G401 (cell line): ENCODE measurements at places on chromosomes 7 and 10. TPM values are rescaled to one million over a fixed set of nuclear protein-coding genes. Genes with fewer than 3 reads are reported as not detected.
A peak's percentile ranks its signal among the peaks of the same experiment; 100 is the strongest.

CRYGN gene
- not detected in 2 replicates for total RNA-seq

IRF5 gene
- not detected in 2 replicates for total RNA-seq

ENKUR gene
- total RNA-seq: not detected in 2 replicates

- DNase-seq: no peak
These were observed 33.7 kb downstream of the MASTL start for GRCh38 chr10:27188897-27189296.

GRCh38 chr7:66919304-66919703 is 1.7 kb upstream of the TMEM248 start:
- DNase-seq: no peak

TRPV5 gene
- not detected in 2 replicates for total RNA-seq

GRCh38 chr7:137169282-137169698 is 174.2 kb downstream of the PTN start:
- peak; percentile 49 for DNase-seq

DNA sequence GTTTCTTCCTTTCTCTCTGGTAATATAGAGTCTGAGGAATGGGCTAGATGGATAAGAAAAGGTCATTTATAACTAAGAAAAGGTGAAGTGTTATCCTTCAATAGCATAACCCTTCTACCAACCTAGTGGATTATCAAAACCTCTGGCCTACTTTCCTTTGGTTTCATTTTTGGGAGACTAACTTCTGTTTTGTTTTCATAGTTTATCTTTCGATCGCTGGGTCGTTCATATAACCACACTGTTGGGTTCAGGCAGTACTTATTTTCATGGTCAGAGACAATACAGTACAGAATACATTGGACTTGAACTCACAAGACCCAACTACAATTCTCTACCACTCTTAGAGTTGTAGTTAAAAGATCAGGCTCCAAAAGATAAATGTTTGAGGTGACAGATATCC is 86.5 kb downstream of the UBE2H start:
- DNase-seq: no peak

RBAK gene
- total RNA-seq: 3.9 and 5.4 TPM in 2 replicates

CYP26C1 gene
- total RNA-seq: 0.80 TPM in 1 of 2 replicates, not detected in the other

- DNase-seq: no peak
These were observed 261.1 kb upstream of the ZMIZ1 start for GRCh38 chr10:78807504-78808203.

GNG11 gene
- total RNA-seq: not detected in 2 replicates

MUC3A gene
- total RNA-seq: 0.37 TPM in 1 of 2 replicates, not detected in the other

NUTM2E gene
- total RNA-seq: not detected in 2 replicates

GRCh38 chr10:71985542-71986250 is 21.5 kb downstream of the CHST3 start:
- DNase-seq: no peak

CALD1 gene
- total RNA-seq: 0.55 and 1.9 TPM in 2 replicates

DNA sequence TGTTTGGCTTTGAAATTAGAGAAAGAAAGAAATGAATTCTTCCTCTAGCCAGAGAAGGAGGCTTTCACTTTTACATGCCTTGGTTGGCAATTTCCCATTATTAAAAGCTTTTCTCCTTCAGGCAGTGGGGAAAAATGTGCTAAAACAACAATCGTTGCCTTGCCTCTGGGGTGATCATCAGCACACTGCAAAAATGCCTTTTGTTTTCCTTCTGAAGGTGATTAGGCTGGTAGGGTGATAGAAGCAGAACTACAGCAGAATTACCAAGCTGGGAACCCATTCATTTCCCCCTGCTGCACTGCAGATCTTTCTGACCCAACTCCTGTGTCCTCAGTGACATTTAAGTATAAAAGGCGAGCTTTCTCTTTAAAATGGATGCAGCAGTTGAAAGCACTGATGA is 22.2 kb downstream of the ANK3 start:
- no peak for DNase-seq

AGAP9 gene
- total RNA-seq: 2.0 and 3.4 TPM in 2 replicates

DNA sequence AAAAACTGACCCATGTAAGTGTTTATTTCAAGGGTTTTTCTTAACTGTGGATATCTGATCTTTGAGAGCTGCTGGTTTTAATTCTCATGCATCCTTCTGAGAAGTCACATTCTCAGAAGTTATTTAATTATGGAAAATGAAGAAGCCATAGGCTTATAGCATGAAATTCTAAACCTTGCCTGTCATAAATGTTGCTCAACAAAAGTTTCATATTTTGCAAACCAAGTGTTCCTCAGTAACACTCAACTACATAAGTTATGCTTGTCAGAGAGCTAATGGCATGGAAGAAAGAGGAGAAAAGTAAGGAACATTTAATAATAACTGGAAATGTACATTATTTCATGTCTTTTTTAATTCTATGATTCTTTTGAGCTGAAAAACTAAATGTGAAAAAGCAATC is 78.6 kb upstream of the MPP7 start:
- no peak for DNase-seq

GRCh38 chr7:19648791-19649190 is 60.0 kb downstream of the POLR1F start:
- DNase-seq: no peak

DNA sequence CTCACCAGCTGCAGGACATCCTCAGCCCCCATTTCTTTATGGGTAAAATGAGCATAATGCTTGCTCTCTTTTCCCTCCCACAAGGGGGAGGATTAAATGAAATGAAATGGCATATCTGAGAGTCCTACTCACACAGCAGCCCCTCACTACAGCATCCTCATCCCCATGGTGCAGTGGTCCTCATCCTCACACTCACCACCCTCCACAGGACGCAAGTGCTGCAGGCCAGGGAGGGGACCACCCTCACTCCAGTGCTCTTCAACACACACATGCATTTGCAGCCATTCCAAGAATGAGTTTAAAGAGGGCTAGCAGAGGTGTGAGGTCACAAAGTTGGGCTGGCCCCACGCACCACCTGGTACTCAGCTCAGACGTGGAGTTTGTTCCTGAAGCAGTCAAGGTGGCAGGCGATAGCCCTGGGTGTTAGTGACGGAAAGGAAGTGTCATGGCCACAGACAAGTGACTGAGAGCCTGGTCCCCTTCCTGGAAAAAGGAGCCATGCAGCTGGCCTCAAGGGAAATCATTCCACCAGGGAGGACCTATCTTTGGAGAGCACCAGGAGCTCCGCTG is 234.0 kb downstream of the TNS3 start:
- DNase-seq: no peak

KCNMA1 gene
- total RNA-seq: 0.81 and 3.9 TPM in 2 replicates

DNA sequence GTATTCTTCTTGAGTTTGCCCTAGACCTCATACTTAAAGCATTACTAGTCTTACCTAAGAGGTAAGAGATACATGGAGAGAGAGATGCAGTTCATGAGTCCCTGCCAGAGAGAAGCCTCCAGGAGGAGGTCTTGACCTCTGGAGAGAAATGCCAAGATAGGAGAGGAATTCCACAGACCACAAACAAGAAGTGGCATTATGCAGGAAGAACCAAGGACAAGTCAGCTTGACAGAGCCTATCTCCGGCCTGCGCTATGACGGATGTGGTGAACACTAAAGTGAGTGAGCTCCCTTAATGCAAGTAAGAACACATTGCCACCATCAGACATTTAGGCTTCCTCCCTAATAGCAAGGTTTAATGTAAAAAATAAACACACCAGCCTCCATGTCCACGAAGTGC is 27.9 kb upstream of the COL1A2 start:
- DNase-seq: no peak

PODXL gene
- total RNA-seq: 0.62 and 0.92 TPM in 2 replicates

CBLL1 gene
- 19.5 and 41.0 TPM in 2 replicates for total RNA-seq

DNA sequence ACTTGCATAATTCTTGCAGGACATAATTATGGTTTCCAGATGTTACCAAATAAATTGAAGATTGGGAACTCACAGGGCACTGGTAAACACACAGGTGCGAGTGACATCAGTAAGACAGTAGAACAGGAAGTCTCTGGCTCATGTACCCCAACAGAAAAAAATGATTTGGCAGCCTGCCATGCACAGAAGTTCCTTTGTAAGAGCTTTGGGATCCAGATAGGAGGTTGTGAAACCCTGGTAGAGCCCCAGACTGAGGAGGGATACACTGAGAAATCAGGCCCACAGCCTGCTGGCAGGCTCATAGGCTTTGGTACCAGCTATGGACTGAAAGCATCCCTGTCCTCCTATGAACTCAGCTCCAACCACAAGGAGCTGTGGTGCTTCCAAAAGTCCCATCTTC is 118.0 kb downstream of the COBL start:
- DNase-seq: no peak

- DNase-seq: no peak
These were observed 112.1 kb downstream of the SGMS1 start for GRCh38 chr10:50511492-50512213.
